MCF 10A (cell line): ENCODE measurements at places on chromosomes 7 and 10. TPM values are rescaled to one million over a fixed set of nuclear protein-coding genes. Genes with fewer than 3 reads are reported as not detected.
A peak's percentile ranks its signal among the peaks of the same experiment; 100 is the strongest.

The MYOF gene
- 167 and 181 TPM in 2 replicates for total RNA-seq

The CPED1 gene
- not detected in 2 replicates for total RNA-seq

GRCh38 chr10:106919871-106920282 lies 244.6 kb downstream of the SORCS1 start:
- no peak for DNase-seq

GRCh38 chr10:4725917-4726606 lies 99.9 kb upstream of the AKR1E2 start:
- DNase-seq, result peak; percentile 65

DNA sequence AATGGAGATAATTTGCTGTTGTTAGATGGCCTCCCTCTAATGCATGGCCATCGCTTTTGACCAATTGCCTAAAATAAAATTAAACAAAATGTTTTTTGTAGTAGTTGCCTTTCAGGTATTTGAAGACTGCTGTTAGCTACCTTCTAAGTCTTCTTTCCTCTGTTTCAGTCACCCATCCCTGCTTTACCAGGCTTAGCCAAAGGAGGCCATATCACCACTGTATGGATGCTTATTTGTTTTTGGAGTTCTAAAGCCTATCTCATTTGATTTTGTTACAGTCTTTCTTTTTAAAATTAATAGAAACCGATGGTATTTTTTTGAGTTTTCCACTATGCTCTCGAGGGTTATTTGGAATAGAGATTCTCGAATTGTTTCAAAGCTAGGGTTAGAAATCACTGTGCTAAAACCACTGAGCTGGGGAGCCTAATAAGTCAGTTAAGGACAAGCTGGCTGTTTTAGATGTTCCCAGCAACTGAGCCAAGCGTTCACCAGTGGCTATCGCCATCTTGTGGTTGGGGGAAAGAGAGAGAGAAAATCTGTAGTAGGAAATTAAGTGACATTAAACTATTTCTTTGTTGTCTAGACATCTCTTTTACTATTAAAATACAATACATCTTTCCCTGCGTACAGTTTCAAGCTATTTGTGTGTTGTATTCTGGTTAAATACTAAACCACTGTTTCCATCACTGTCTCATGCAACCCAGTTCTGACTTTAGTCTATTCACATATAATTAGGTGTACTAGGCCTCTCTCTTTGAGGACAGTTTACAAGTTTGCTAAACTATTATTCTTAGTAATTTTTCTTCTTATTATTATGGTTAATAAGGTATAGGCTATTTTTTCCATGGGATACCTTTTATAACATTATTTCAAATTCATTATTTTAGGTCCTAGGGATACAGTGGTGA lies 52.2 kb downstream of the GPR158 start:
- DNase-seq, result peak; percentile 65

DNA sequence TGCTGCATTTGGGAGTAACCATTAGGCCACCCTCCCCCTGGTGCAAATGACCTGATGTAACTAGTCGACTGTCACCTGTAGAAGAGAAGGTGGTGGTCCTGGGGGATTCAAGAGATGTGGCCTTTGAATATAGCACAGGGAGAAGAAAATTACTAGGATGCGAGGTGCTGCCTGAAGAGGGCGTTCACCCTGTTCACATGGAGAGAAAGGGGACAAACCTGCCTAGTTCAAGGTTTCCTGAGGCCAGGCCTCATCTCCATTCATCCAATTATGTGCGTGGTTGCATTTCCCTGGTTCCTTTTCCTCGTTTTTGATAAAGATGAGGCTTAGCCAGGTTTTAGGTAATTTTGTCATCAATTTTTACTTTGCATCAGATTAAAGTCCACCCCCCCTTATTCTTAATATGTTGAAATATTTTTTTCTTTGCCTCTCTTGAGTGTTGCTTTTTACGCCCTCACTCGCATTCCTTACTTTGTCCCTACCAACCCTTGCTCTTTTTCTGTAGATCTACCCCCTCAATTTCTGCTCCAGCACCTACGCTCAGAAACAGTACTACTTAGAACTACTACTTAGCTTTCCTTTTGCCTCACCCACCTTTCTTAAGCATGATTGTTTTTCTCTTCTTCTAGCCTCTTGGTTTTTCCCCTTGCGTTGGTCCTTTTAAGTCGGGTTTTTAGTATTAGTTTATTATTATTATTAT lies 13.7 kb downstream of the CLCN1 start:
- no peak for DNase-seq

DNA sequence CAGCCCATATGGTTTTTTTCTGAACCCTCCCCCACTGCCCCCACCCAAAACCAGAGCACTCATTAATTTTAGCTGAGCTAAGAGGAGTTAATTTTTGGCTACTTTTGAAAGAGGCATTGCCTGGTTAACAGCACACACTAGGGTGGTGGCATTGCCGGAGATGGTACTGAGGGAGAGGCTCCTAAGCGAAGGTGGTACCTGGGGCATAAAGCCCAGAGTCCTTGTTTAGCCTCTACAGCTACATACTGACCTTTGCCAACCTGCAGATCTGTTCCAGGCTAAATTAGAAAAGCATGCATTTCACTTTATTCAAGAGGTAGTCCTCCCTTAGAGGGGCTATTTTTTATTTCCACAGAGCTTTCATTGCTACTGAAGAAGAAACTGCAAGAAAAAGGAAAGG lies 172.8 kb upstream of the AGK start:
- DNase-seq, result no peak

DNA sequence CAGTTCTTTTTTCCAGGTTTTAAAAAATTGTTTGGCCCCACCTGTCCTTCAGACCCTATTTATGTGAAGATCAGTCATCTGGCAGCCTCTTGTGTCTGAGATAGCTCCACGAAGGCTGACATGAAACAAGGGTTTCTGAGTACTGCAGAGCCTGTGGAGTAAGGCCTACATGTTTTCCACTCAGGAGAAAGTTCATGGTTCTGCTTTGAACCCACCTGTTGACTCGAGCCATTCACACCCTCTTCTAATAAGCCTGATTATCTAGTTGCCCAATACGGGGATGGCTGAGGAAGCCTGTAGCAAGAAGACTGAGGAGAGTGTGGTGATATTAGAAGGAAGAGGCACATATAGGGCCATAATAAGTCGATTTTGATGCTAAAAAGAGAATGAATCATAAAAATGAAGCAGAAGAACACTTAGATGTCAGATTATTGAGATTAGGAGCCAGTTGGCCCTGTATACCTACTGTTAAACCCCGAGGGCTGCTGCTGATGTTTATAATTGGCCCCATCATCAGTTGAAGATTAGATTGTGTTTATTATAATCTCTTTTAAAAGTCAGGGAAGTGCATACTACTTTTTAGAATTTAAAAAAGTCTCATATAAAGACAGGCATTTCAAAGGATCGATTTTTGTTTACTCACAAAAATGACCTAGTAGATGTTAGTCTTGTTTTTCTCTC lies 109.4 kb downstream of the CDK14 start:
- no peak for DNase-seq

DNA sequence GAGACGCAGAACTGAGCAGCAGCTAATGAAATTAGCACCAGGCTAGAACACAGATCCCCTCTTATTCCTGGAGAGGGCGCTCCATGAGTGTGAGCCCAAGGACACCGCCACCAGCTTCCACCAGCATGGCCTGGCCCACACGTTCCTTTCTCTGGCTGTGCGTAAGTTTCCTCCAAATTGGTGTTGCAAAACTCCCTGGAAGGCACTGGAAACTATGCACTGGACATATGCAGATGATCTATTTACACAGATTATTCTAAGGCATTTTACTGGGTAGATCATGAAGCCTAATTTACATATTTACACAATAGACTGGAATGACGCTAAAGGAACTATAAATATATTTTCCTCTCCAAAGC lies 455.6 kb upstream of the FOXK1 start:
- DNase-seq, result peak; percentile 4

GRCh38 chr10:86284355-86285105 lies 82.1 kb downstream of the GRID1 start:
- no peak for DNase-seq

GRCh38 chr7:68488341-68489060 lies 1109.8 kb upstream of the AUTS2 start:
- no peak for DNase-seq

GRCh38 chr7:106064771-106065574 lies 47.1 kb downstream of the SYPL1 start:
- peak; percentile 99 for DNase-seq

DNA sequence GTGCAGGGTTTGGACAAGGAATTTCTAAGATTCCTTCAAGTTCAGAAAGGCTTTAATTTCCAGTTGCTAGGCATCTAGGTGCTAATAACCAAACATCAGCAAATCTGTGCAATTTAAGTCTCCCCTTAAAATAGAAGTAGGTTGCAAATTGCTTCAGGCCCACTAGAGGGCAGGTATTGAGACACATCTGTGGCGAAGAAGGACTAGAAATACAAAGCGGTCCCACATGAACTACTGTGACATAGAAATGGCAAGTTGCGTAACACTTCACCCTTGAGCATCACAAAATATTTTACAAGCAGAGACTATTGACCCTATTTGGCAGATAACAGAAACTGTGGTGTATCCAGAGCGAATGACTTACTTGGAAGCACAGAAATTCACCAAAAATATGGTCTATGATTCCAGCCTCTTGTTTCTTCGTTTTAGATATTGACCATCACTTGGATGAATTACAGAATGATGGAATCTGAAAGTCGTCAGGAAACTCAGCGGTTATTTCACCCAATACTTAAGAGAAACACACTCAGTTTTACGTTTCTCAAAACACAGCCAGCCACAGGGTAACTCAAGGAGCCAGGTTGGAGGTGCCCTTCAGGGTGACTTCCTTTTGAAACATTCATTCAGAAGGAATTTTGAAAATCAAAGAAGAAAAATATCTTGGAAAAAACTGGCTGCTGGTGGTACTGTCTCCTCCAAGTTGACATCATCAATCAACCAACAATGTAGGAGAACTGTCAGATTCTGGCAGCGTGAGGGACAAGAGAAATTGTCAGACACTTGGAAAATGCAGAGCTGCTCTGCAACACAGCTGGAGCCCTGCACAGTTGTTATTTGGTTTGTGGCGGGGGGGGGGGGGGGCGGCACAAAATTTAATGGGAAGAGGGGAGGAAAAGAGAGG lies 256.3 kb upstream of the MINDY3 start:
- DNase-seq, result peak; percentile 31

DNA sequence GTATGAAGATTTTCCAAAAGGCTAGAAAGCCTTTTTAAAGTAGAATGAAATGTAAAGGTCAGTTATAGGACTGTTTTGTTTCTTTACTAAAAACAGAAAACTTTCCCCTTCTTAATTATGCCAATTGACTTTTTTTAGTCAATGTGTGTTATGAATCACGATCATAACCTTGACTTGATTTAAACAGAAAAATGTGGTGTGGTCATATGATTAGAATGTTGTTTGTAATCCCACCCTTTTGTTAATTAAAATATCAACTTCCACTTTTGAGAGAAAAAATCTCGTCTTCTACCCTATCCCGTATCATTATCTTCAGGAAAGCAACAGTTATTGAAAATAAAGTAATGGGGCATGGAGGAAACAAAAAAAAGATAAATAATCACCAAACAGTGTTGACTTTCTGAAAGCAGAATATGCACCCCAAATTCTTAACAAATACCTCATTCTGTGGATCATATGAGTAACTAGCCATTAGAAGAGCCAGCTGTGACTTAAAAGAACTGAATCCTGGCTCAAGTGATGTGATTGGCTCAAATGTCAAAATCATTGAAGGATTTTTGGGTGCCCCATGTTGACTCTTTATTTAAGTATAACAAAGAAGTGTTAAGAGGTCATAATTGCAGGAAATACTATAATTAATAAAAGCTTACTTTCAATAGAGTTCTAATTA lies 32.3 kb upstream of the SLC16A12 start:
- DNase-seq, result no peak

GRCh38 chr10:127922675-127923366 lies 15.9 kb downstream of the PTPRE start:
- DNase-seq, result peak; percentile 93

- DNase-seq, result no peak
Measured at GRCh38 chr7:25240340-25240739, 12.1 kb upstream of the NPVF start.

GRCh38 chr10:78856421-78856820 lies 212.3 kb upstream of the ZMIZ1 start:
- DNase-seq, result no peak

GRCh38 chr7:112898432-112899290 lies 108.5 kb upstream of the TMEM168 start:
- DNase-seq, result peak; percentile 78

GRCh38 chr10:93742633-93743349 lies 14.9 kb upstream of the LGI1 start:
- DNase-seq, result no peak

DNA sequence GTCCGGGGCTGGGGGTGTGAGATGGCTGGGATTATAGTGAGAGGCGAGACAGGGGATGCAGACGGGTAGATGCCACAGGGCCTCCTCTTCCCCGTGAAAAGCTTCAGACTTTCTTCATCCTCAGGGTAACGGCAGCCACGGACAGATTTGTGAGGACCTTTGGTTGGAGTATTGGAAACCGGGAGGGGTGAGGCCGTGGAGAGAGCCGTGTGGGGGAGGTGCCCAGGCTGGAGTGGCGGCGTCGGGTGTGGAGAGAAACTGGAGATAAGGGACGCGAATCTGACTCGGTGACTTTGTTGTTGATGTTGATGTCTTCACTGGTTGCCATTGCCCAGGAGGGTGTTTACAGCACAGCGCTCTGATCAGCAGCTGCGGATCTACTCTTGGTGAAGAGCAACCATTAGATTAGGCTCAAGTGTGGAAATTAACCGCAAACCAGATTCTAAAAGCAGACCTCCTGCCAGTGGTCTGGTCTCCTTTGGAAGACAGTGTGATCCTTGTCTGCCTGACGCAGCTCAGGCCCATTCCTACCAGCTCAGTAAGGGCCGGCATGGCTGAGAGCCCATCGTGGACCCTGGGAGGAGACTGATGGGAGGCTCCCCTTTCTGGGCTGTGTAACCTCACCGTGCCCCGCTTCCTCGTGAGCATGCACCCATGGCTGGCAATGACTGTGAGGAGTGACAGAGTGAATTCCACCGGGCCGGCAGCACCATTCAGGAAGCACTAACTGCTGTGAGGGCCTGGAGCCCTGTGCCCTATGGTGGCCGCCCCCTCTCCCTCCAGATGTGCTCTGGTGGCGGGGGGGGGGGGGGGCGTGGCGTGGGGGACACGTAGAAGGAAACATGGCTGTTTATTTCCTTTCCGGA lies 90.3 kb downstream of the INPP5A start:
- DNase-seq, result no peak
